Lung (tissue), 17 donors: ENCODE measurements at places on chromosomes 4 and X. TPM values are rescaled to one million over a fixed set of nuclear protein-coding genes. Genes with fewer than 3 reads are reported as not detected.

FAM133A gene
- total RNA-seq, result not detected

C1QTNF7 gene
- total RNA-seq, result 10.5 TPM

MOB1B gene
- total RNA-seq, result 24.4 TPM

PCSK1N gene
- total RNA-seq, result 3.4 TPM

NUDT10 gene
- total RNA-seq, result not detected

DNAAF6 gene
- 3.3 TPM for total RNA-seq

DNA sequence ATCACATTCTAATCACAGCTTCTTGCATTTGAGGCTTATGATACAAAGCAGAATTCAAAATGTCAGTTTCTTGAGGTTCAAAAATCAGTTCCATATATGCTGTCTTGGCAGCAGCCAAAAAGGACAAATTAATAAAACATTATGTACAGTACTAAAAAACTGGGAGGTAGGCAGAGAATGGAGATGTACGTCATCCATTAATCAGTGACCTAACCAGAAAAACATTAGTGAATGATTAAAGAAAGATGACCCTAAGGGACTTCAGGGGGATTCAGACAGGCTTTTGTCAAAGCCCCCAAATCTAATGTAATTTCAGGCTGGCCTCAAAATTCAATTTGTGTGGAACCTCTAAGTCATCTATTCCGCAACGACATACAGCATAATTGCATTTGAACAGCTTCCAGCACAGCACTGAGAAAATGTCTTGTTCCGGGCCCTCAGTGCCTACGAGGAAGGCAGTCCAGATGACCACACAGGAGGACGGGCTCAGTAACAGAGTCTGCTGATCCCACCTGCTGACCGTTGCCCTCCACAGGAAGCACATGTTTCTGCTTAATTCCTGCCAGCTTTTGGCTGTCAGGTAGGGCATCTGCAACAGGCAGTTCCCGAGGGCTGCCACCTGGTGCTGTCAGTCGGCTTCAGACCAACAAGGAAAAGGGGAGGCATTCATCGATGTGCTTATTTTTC is 83.8 kb upstream of the HHIP start:
- H3K27ac ChIP-seq, result peak overlapping the region; percentile 64
- H3K27me3 ChIP-seq, result no peaks in the 10 kb centered on the region
- H3K4me1 ChIP-seq, result peaks cover 1% of the 10 kb centered on the region
- peak; percentile 44 for DNase-seq
- no peak overlapping the region for H3K4me3 ChIP-seq

DNA sequence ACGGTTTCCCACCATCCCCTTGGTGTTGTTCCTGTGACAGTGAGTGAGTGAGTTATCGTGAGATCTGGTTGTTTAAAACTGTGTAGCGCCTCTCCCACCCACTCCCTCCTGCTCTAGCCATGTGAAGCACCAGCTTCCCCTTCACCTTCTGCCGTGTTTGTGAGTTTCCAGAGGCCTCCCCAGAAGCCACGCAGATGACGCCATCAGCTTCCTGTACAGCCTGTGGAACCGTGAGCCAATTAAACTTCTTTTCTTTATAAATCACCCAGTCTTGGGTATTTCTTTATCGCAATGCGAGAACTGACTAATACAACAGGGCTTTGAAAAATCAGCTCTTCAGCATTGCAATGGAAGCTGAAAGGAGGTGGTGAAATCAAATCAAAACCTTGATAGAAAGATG is 50.0 kb downstream of the FGFBP1 start:
- DNase-seq, result no peak
- no peak overlapping the region for H3K4me3 ChIP-seq
- no peak overlapping the region for H3K27ac ChIP-seq
- H3K27me3 ChIP-seq, result no peaks in the 10 kb centered on the region
- H3K4me1 ChIP-seq, result no peaks in the 10 kb centered on the region

NOCT gene
- 6.8 TPM for total RNA-seq
